ENCODE measurements at places on chromosomes 5 and 9.

GRCh38 chr9:111161015-111161415, 122.7 kb upstream of the LPAR1 start:
- no peak for DNase-seq

DNA sequence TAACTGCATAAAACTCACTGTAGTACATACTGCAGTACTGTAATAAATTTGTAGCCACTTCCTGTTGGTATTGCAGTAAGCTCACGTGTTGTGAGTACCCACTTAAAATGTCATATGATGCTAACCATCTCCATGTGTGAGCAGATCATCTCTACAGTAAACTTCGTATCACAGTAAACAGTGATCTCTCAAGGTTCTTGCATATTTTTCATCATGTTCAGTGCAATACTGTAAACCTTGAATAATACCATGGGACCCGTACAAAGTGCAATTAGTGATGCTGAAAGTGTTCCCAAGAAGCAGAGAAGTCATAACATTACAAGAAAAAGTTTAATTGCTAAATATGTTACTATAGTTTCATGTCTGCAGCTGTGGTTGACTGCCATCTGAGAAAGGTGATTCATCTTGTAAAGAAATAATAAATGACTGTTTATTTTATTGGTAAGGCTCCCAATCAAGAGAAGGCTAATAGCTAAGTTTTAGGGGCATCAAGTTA, 253.8 kb upstream of the POU5F2 start:
- DNase-seq: no peak

- no peak for DNase-seq
Measured at GRCh38 chr5:41213340-41213739, at the start of gene C6. TSS of gene C6 (minus strand) at chr5:41213532. CDS start at chr5:41203230, 10,302 bp downstream.

GRCh38 chr5:92222449-92222848, 839.3 kb upstream of the ARRDC3 start:
- no peak for DNase-seq

- DNase-seq: no peak
Measured at GRCh38 chr5:38376404-38376803, 118.0 kb downstream of the EGFLAM start.

GRCh38 chr5:1245905-1246576, 20.9 kb downstream of the SLC6A18 start:
- DNase-seq: no peak

DNA sequence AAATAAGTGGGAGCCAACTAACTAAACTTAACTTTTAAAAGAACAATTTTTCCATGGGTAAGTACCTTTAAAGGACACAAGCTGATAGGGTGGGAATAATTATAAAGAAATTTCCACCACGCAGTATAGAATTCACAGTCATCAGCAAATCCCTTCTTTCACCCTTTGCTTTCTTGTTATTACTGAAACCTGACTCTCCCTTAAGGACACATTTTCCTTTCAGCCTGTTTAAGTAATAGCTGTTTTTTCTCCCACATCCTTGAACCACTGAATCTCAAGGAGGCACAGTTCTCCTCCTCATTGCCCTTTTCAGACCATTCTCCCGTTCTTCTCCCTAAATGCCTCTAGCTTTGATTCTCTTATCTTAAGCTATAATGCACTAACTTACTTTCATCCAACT, 6.3 kb downstream of the C5orf15 start:
- DNase-seq: no peak

- DNase-seq: no peak
Measured at GRCh38 chr9:80790764-80791163, 898.6 kb downstream of the TLE1 start.

All from stimulated activated CD8-positive, alpha-beta memory T cell treated with anti-CD3 and anti-CD28 coated beads, Interleukin-7, amount 100 ng/mL, for 4 hours (primary cell).